ENCODE measurements at places on chromosomes 3 and 15. TPM values are rescaled to one million over a fixed set of nuclear protein-coding genes. Genes with fewer than 3 reads are reported as not detected.

The AHSG gene
- total RNA-seq = not detected

The IL16 gene
- 0.18 TPM for total RNA-seq

The ANKUB1 gene
- not detected for total RNA-seq

The SLC51B gene
- 12.4 TPM for total RNA-seq

The GSK3B gene
- 29.6 TPM for total RNA-seq

The BTLA gene
- not detected for total RNA-seq

The HRH1 gene
- total RNA-seq = 10.2 TPM

The CADM2 gene
- total RNA-seq = 0.21 TPM

The GDPGP1 gene
- 4.4 TPM for total RNA-seq

The THBS1 gene
- 34.1 TPM for total RNA-seq

The GLDN gene
- not detected for total RNA-seq

The NIT2 gene
- total RNA-seq = 87.7 TPM

The CYP8B1 gene
- total RNA-seq = not detected

The SYNPR gene
- not detected for total RNA-seq

The LRRN1 gene
- not detected for total RNA-seq

The PRICKLE2 gene
- total RNA-seq = 2.6 TPM

The CHD2 gene
- 31.6 TPM for total RNA-seq

The CPA3 gene
- total RNA-seq = not detected

The GRM2 gene
- not detected for total RNA-seq

The FBXW12 gene
- not detected for total RNA-seq

The AMT gene
- 0.13 TPM for total RNA-seq

The ATP13A5 gene
- not detected for total RNA-seq

The XCR1 gene
- total RNA-seq = not detected

All from A549 treated with RU486 at 1 μM for 4 hours (cell line).